ENCODE measurements at places on chromosomes 7 and 10. TPM values are rescaled to one million over a fixed set of nuclear protein-coding genes. Genes with fewer than 3 reads are reported as not detected.
A peak's percentile ranks its signal among the peaks of the same experiment; 100 is the strongest.

DNA sequence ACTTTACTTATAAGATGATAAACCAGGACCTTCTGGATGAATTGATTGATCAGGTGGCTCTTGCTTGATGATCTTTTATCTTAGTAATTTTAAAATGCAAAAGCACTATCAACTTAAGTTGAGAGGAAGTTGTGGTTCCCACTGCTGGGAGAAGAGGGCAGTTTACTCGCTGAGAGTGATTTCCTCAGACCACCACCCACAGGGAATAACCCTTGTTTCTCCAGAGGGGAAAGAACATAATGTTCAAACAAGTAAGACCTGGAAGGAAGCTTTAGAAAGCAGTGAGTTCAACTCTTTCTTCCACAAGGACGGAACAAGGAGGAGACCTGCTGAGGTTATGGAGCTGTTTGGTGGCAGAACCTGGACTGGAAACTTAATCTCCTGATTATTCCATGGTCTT, 138.7 kb downstream of the FAM204A start:
- no peak for DNase-seq

DNA sequence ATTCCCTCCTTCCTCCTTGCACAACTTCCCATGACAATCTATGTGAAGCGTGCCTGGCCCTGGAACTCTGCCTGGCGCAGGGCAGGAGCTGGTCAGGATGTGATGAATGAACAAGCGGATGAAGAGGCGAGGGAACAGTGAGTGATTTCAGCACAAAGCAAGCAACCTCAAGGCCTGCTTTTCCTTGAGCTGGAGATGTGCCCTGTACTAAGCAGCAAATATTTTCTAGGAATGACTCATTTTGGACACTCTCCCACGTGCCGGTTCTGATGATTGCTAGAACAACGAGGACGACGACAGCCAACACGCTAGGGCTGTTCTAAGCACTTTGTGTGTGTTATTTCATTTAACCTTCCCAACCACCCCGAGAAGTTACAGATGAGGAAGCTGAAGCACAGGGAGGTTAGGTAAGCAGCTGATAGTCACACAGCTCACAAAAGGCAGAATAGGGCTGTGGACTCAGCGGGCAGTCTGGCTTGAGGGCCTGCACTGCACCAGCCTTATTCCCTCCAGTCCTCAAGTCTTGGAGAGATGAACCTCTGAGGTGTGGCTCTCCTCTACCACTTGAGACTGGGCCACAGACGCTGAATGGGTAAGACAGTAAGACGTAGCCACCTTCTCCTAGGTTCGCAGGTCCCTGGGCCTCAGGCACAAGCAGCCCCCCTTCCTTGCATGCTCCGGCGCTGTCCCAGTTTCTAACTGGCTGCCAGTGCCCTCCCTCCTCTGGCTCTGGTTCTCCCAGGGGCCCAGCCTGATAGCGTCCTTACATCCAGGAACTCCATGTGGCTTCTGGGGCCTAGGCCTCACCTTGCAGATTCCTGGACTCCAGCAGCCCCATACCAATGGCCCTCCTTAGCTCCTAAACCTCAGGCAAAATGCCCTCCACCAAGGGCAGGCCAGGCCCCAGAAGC, 59.0 kb downstream of the YKT6 start:
- peak; percentile 97 for DNase-seq

DNA sequence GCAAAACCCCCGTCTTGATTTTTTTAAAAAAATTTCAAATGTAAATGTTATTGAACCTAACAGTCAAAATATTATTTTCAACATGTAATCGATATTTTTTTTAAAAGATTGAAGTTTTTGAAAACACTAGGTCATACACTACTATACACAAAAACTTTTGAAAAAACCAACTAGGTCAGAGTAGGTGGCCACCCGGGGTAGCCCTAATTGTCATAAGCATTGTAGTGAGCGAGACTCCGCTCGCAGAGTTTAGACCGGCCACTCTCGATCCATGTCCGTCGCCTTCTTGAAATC, 417 bp downstream of the RFC2 start:
- no peak for DNase-seq

GRCh38 chr10:126895214-126895781, 9.9 kb upstream of the DOCK1 start:
- DNase-seq, result peak; percentile 73

DNA sequence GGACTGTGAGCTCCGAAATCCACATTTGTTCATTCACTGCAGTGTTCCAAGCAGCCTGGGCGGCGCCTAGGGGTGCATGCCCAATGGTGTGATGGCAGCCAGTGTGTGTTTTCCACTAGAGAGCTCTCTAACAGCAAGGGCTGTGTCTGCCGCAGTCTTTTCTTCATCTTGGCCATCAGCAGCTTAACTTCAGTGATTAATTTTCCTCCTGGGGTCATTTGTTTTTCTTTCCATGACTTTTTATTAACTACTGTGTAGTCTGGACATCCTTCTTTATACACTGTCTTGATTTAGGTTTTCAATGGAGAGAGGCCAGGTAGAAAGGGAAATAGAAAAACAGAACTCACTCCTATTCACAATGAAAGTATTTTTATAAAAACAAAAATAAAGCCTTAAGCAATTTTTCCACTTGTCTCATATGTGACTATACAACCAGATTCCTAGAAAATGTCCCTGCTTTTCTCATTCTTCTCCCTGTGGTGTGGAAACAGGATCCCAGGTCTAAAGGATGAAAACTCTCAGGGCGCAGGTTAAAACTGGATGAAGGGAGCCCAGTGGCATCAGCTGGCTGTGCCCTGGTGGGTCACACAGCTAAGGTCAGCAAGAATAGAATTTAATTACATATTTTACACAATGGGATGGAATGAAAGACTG, 176.8 kb downstream of the PKD1L1 start:
- DNase-seq, result no peak

DNA sequence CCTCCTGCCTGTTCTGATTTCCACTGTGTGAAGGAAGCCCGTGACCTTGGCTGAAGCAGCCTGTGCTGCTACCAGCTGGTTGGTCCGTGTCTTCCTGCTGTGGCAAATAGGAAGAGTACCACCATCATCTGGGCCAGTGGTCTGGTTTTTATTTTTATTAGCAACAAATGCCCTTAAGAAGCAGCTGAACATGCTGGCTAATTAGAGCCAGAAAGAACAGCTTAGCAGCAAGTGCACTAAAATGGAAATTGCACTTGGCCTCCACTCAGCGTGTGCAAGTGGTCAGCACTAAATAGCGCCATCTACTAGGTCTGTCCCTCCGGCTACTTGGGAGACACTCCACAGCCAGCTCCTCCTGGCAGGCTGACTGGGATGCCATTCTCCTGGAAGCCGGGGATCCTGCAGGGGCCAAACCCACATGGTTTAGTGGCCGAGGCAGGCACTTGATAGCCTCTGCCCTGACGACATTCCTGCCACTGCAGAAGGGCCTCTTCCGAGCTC, 690.3 kb upstream of the FOXK1 start:
- no peak for DNase-seq

DNA sequence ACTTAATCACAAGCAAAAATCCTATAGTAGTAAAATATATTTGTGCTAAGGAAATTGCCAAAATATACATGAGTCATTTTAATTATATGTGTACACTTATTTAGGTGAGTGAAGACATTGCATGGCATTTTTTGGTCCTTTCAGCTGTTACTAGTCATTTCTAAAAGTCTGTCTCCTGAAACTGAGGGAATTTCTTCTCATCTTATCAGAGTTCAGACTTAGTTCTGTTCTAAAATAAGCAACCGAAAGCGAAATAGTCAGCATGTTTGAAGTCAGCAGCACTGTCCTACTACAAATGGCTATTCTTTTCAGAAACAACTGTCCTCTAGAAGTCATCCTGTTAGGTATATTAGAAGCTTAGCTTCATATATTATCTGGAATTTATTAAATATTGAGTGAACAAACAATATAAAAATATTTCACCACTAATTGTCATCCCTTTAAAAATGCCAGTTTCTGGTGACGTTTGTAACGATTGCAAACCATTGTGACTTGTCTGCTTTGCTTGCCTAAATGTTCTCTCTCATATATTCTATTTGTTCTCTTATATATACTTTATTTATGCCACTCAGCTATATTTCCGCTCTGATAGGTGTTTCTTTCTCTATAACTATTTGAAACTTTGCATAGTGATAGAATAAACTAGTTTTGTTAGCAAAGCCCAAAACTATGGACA, 227.4 kb upstream of the KAT6B start:
- peak; percentile 6 for DNase-seq

CDHR1 gene
- under 0.01 TPM for total RNA-seq

NRG3 gene
- total RNA-seq, result not detected

PPP1R17 gene
- not detected for total RNA-seq

SH2D4B gene
- total RNA-seq, result not detected

ELOVL3 gene
- 2.7 TPM for total RNA-seq

TPK1 gene
- 9.4 TPM for total RNA-seq
